NCI-H2081 treated with DMSO at 0.1 percent for 48 hours (cell line): ENCODE measurements at places on chromosomes 2 and 18.

DNA sequence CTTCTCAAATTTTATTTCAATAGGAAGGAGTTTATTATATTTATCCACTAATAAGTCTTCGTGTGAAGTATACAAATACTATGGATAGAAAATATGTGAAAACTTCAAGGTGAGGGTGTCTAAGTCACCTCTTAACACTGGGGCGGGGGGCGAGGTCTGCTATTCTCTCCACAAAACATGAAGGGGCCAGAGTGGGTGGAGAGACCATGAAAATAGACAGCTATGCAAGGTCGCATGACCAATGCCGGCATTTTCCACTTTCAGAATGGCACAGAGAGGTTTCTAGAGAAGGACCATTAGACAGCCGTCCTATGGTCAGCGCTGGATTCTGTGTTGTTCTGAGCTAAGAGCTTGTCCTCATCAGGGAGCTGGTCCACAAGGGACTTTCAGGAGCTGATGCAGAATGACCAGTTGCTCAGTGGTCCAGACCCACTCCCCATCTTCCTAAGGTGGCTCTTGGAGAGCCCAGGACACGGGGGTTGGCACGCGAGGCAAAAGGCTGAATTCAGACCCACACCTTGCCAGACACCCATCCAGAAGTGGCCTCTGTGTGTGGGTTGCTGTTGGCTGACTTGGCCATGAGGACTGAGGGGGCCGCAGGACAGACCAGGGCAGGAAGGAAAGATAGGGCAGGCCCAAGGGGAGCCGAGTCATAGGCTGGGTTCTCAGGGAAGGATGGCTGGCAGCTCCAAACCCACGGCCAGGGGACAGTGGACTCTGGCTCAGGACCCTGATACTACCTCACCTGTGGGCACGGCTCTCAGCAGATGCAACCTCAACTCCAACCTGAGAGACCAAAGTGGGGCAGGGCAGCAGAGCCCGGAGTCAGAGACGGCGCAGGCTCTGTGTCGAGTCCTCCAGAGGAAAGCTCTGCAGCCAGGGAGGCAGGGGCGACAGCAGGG, 69.8 kb downstream of the NDUFA10 start:
- DNase-seq, result no peak

GRCh38 chr2:146412625-146413024, 1432.2 kb upstream of the ACVR2A start:
- no peak for DNase-seq

DNA sequence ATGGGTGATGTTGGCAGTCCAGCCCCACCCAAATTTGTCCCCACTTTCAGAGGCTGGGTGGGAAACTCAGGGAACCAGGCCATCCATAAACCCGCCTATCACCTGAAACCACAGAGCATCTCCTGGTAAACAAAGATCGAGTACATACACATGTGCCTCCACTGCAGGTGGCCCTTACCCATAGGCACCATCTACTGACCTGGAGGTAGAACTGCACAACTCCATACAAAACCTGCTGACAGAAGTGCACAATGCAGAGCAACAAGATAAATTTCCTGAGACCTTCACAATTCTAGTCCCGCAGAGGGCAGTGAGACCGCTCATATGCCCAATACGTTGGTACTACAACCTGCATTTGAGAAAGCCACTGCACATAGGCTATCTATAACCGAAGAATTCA, 856.3 kb downstream of the SUCLG1 start:
- DNase-seq, result no peak

DNA sequence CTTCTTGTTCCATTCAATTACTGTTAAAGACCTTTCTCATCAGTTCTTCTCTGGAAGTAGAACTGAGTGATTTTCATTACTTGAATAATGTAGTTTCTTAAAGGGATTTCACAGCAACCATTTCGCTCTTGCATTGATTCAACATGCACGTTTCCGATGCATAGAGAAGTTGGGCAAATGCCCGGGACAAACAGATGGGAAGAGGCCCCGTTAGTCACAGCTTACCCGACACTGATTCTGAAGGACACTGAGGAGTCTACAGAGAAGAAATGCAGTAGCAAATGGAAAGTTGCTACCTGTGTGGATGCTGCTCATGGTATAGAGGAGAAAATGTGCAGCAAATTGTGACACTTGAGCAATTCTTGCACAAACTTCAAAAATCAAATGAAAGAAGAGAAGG, 32.3 kb upstream of the GCG start:
- DNase-seq, result no peak

DNA sequence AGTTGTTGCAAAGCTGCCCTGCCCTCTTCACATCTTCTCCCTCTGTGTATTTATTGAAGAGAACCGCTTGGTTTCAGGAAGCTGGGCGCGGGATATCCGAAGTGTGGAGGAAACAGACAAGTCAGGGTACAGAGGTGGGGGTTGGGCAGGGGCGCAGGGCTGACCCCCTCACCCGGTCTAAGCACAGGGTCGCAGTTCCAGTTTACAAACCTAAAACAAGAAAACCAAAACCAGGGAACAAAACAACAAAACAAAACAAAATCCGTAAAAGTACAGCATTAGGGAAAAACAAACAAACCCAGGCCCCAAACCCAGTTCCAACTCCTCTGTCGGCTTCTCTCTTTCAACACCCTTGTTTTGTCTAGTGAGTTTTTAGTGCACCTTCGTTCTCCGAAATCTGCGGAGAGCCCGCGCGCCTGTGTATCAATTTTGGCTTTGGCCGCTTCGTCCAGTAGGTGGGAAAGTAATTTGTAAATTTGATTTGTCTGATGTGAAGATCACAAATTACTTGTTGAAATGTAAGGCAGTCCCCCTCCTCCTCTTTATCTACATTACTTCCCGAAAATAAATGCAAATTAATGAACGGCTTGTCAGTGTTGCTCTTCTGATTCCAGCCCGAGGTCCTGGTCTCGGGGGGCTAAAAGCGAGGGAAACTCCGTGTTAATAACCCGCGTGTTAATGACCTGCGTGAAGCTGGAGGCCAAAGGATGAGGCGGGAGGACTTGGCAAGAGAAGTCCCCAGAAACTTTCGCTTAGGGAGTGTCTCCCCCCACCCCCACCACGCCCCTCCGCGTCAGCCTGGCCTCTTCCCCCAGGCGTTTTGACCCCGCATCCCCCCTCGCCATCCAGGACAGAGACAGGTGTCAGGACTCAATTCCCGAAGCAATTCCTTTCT, 6.9 kb downstream of the OTX1 start:
- DNase-seq, result no peak

GRCh38 chr2:68466361-68466777, 725 bp downstream of the FBXO48 start:
- no peak for DNase-seq

- no peak for DNase-seq
These were observed 4.5 kb downstream of the NBEAL1 start for GRCh38 chr2:203019142-203019541.

DNA sequence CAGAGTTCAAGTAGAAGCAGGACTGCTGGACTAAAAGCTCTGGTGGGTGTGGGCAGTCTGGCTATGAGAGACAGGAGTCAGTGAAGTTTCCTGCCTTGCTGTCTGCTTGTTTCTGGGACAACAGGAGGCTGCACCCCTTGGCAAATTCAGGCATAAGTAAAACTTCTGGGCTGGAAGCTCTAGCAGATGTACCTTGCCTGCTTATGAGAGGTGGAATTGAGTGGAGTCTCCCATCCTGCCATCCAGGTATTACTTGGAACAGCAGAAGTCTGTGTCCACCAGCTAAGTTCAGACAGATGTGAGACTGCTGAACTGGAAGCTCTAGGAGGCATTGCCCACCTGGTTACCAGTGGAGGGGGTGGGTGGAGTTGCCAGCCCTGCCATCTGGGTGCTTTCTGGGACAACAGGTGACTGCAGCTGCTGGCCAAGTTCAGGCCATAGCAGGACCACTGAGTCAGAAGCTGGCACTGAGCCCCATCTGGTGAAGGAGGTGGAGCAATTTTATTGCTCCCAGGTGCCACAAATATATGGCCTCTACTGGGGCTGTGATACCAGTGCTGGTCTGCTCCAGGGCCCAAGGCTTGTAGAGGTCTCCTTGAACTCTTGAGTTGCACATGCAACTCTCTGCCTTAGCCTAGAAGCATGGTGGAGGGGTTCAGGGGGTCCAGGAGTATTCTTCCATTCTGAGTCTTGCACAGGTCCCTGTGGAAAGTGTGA, 199.4 kb upstream of the FN1 start:
- no peak for DNase-seq

GRCh38 chr18:55546851-55547704, 40.9 kb downstream of the TCF4 start:
- DNase-seq, result no peak

GRCh38 chr2:157107877-157108276, 149.6 kb upstream of the GALNT5 start:
- DNase-seq, result no peak

DNA sequence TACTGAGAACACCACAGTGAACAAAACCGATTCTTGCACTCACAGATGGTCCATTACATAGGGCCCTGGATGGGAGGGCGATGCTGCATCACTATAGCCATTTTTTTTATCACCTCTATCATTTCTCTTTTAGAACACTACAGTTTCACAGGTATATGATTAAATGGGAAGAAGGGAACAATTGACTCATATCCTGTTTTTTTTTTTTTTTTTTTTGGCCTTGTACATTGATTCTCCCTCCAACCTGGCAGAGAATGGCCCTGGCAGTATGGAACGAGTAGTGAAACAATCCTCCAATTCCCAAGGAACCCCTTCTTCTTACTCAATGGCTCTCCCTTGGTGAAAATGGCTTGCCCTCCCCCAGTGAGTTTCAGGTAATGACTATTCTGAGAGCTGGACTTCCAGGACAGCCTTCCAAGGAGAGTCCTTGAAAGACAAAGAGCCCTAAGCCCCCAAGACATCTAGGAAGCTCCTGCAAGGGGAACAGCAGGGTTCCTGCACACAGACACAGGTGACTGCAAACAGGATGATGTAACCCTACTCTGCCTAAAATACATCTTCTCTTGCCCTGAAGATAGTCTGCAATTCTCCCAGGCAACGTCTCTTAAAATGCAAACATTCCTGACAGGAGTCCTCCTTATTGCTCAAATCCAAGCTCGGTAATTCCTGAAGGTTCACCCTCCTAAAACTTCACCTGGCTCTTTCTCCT, 405.4 kb downstream of the SETBP1 start:
- DNase-seq, result no peak

DNA sequence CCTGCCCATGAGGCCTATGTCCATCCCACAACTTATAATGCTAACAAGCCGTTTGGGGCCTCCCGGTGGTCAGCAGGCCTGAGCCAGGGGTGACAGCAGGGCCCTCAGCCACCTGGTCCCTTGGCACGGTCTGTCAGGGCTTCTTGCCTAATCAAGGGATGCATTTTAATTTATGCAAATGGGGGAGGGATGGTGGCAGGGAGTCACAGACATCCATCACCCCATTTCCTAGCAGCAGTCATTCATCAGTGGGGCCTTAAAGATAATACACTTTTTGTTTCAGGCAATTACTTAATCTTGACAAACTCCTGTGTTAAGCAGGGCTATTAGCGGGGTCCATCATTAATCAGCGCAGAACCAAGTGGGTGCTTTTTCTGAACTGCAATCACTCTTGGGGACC, 174.5 kb downstream of the GLI2 start:
- DNase-seq, result no peak

DNA sequence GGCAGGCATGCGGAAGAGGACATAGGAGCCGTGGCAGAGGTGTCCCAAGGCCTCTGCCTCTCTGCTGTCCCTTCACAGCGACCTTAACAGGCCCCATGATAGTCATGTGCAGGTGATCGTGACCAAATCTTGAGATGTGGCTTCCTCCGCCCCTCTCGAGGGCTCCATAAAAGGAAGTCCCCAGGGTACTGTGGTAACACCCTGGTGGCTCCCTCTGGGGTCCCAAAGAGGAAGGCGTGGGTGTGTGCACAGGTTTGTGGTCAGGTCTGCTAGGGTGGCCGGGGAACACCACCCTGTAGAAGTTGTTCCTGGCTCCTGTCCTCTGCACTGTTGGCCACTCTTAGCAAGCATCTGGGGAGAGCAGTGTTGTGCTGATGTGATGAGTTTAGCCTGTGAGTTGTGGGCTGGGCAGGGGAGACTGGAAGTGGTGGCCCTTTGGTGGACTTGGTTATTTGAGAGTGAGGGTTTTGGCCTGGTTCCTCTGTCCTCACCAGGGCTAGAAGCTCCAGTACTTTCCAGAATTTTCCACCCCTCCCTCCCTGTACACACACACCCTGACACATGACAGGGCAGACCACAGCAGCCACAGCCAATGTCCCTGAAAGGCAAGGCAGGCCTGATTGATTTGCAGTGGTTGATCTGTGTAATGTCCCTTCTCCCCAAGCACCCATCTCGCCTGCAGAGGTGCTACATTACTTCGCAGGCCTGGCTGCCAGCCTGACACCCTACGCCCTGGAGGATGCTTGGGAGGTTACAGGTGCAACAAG, 68.9 kb upstream of the BOD1L2 start:
- no peak for DNase-seq

- no peak for DNase-seq
These were observed 13.5 kb downstream of the CCDC121 start for GRCh38 chr2:27615316-27615715.

- no peak for DNase-seq
These were observed 117.6 kb downstream of the MAP4K4 start for GRCh38 chr2:101815154-101815553.

DNA sequence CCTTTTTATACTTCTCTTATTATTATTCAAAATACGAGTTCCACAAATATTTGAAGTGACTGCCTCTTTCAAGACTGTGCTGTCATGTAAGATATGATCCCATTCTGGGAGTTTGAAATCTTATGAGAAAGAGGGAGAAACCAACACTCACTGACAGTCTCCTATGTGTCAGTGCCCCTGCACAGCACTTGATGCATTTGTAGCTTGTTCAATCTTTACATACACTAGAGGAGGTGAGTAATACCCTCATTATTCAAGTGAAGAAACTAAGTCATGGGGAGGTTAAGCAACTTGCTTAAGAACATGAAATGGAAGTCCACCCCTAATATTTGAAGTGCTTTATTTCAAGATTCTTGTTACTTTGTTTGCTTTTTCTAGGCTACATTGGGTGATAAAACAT, 459.5 kb upstream of the FANCL start:
- DNase-seq, result no peak

GRCh38 chr2:168062936-168063335, 184.5 kb downstream of the STK39 start:
- no peak for DNase-seq

GRCh38 chr2:152280780-152281179, 54.2 kb upstream of the FMNL2 start:
- DNase-seq, result no peak
